ENCODE measurements at places on chromosomes 2 and 18.

DNA sequence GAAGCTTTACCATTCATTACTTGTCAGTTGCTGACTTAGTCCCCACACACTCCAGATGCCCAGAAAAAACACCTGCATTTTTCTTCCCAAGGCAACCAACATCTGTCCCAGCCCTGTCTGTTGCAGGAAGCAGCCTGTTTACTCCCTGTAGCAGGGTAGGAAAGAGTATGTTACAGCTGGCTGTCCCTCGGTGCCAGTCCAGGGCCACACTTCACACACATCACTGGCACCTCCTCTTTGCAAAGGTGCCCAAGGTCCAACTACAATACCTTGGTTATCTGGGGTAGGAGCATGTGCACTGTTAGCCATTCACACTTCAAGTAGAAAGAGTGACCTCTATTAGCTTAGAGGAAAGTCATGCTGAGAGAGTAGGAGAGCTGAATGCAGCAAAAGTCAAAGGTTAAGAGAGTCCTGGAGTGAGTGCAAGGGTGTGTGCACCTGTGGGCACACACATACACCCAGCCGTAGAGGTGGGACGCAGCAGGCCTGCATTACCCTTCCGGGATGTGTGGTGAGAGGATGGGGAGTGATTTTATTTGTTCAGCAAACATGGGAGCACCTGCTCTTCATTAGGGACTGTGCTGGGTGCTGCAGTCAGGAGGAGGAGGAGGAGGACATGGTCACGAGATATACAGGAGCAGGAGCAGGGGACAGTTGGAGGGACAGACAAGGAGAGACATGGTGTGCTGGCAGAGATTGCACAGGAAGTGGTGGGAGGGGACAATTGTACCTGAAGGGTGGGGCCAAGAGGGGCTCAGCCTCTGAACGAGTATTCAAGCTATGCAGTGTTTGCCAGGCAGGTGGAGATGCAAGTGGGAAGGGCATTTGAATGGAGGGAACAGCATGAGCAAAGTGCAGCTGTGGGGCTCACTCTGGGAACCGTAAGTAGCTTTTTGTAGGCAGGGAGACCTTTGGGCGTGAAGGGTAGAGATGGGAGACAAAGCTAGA is 69.8 kb downstream of the TSN start:
- DNase-seq: no peak

- DNase-seq: no peak
These were observed 11.6 kb downstream of the CDKL4 start for GRCh38 chr2:39232141-39232540.

- no peak for DNase-seq
These were observed 161.0 kb upstream of the TMEM200C start for GRCh38 chr18:6056171-6056910.

GRCh38 chr18:68244786-68245185 is 470.1 kb downstream of the TMX3 start:
- DNase-seq: no peak

GRCh38 chr2:103982691-103983090 is 871.2 kb upstream of the POU3F3 start:
- DNase-seq: no peak

GRCh38 chr18:49527631-49528327 is 34.1 kb upstream of the LIPG start:
- no peak for DNase-seq

DNA sequence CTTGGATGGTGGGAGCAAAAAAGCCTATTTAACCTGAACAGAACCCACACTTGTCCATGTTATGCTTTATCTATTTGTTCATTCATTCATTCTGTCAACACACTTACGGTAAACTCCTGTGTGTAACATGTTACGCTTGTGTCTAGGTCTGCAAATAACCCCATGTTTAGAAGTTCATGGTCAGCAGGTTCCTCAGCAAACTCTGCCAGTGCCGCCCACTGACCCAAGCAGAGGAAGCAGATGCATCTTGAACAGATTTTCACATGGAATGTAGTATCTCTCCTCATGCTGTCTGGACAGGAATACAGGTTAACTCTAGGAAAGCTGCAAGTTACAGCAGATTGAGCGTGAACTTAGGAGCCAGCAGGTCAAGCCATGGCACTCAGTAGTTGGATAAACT is 213.7 kb upstream of the COPS8 start:
- DNase-seq: no peak

- DNase-seq: no peak
These were observed 14.3 kb downstream of the RBMS1 start for GRCh38 chr2:160479269-160479668.

- DNase-seq: no peak
These were observed 39.8 kb downstream of the ADCYAP1 start for GRCh38 chr18:944440-944839.

DNA sequence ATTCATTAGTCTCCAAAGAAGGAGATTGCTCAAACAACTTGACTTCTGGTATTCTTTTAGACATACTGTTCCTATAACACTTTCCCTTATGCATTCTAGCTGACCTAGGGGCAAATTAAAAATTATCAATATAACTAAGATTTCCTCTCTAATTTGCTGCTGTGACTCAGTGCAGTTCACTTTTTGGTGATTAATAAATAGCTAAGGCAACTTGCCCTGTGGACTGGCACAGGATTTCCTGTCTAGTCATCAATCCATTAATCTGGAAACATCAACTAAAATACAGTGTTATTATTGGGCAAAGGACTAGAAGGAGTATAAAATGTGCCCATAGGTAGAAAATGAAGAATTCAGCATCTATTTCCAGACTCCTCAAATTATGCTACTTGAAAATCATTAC is 83.5 kb upstream of the SERPINE2 start:
- DNase-seq: no peak

DNA sequence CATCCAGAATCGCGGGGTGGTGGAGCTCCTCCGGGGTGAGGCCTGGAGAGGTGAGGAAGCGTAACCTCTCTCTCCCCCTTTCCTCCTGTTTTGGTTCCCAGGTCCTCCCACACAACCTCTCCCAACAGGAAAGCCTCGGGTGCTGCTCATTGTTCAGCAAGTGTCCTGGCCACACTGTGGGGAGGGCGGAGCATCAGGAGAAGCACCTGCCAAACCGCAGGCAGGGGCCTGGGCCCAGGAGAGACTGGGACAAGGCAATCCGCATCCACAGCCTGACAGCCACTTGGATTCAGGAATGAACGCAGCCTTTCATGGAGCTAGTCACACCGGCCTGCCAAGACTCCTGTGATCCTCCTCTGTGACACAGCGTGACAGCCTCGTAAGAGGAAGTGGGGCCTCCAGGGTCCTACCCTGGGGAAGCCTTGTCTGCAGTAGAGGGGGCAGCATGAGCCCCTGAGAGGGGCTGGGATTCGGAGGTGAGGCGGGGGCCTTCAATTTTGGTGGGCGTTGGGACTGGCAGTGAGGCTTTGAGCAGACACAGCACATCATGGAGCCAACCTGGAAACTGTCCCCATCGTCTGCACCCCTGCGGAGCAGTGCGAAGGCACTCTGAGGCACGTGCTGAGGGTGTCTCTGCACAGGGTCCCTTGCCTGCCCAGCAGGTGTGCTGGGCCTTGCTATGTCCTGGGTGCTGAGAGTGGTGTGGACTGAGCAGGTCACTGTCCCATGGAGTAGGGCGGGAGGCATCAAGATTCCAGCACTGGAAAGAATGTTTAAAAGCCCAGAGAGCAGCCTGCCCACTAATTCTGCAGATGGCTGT is 62.2 kb downstream of the EDAR start:
- no peak for DNase-seq

GRCh38 chr2:88377641-88377991 is 74.9 kb downstream of the FOXI3 start:
- no peak for DNase-seq

- DNase-seq: no peak
These were observed 8.0 kb downstream of the AGXT start for GRCh38 chr2:240876475-240877251.

DNA sequence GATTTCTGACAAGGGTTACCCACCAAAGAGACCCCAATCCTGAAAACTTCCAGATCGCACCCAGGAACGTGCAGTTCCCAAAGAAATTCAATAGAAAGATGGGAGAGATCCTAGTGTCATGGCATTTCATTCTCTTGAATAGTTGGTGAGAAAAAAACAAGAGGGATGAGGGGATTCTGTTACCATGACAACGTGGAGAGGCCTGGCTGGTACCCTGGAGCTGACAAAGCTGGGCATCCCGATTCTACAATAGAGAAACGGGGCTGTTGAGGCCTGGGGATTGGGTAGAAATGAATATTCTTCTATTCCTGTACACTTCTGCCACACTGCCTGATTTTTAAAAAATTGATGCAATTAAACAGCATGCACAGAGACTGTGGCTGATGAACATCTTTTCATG is 41.0 kb downstream of the POLE4 start:
- no peak for DNase-seq

GRCh38 chr2:38940746-38941145 is 51.1 kb downstream of the ARHGEF33 start:
- DNase-seq: no peak

DNA sequence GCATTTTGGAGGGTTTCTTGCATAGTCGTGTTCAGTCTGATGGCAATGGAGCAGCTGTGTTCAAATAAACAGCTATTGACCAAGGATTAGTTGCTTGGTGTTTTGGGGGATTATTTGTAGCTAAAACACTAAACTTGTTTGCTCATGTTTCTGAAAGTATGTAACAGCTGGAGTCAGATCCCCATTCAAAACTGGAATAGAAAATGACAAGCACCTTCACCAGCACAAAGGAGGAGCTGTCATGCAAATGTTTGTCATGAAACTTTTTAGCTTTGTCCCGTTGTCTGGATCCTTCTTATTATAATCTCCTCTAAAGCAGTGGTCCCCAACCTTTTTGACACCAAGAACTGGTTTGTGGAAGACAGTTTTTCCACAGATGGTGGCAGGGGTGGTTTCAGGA is 96.9 kb upstream of the ZNF236 start:
- DNase-seq: no peak

- DNase-seq: no peak
These were observed 19.4 kb downstream of the CHMP3 start for GRCh38 chr2:86543793-86544192.

DNA sequence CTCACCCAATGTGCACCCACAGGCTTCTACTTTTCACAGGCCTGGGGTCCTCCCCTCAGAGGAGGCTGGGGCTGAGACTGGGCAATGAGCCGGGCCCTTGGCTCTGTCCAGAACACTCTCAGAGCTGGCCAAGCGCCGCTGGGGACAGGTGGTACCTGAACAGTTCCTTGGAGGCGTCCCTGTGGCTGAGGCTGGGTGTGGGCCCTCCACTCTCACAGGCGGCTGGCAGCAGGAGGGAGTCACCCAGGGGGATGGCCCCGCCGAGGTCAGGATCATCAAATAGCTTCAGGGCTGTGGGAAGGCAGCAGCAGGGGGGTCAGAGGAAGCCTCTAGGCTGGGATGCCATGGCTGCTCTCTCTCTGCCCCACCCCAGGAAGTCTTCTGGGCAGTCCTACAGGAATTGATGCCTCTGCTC is 27.1 kb downstream of the HS1BP3 start:
- no peak for DNase-seq

GRCh38 chr2:23588106-23588505 is 203.1 kb downstream of the KLHL29 start:
- no peak for DNase-seq

GRCh38 chr2:5482929-5483331 is 209.3 kb upstream of the SOX11 start:
- DNase-seq: no peak

GRCh38 chr2:131535526-131535925 is 7.8 kb downstream of the CCDC74A start:
- no peak for DNase-seq

DNA sequence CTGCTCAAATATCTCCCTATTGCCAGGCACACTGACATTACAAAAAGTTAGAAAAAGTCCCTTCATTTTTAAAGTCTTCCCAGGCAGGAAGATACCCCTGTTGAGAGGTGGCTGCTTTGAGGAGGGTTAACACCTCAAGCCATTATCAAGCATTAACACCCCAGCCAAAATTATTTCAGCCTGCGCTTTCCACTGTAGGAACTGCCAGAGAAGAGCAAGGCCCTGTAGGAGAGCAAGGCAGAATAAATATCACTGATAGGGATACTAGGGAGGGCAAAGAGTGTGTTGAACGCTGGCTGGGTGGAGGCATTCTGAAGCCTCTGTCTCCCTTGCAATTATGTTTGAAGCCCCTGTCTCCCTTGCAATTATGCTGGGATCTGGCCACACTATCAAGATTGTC is 1020.7 kb upstream of the CELF4 start:
- DNase-seq: no peak

GRCh38 chr2:150955231-150955630 is 306.4 kb downstream of the RBM43 start:
- DNase-seq: no peak

All from T follicular helper cell (primary cell).